ENCODE measurements at places on chromosomes 1 and 21. TPM values are rescaled to one million over a fixed set of nuclear protein-coding genes. Genes with fewer than 3 reads are reported as not detected.

SLAMF9 gene
- total RNA-seq: not detected

TMPRSS2 gene
- 27.1 TPM for total RNA-seq

ADAMTS1 gene
- 96.6 TPM for total RNA-seq

DISC1 gene
- 32.0 TPM for total RNA-seq

GUCA2A gene
- not detected for total RNA-seq
